ENCODE measurements at places on chromosomes 16 and 17. TPM values are rescaled to one million over a fixed set of nuclear protein-coding genes. Genes with fewer than 3 reads are reported as not detected.

FNDC8 gene
- not detected for total RNA-seq

DNA sequence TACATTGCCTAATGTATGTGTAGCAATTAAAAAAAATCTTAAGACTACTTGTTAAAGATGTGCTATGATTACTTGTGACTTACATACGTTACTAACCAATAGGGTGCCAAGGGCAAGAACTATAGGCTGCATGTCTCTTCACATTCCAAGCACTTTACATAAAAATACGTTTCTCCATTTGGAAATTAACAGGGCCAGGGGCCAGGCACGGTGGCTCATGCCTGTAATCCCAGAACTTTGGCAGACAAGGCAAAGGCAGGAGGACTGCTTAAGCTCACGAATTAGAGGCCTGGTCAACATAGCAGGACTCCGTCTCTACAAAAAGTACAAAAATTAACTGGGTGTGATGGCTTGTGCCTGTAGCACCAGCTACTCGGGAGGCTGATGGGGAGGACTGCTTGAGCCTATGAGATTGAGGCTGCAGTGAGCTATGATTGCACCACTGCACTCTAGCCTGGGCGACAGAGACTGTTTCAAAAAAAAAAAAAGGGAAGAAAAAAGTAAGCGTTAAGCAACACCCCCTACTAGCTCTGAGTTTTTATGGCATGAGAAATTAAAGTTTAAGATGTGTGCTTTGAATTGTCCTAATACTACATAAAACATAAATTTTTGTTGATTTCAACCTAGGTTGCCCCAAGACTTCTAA lies 12.3 kb downstream of the PSMD12 start:
- no peak for DNase-seq

DNA sequence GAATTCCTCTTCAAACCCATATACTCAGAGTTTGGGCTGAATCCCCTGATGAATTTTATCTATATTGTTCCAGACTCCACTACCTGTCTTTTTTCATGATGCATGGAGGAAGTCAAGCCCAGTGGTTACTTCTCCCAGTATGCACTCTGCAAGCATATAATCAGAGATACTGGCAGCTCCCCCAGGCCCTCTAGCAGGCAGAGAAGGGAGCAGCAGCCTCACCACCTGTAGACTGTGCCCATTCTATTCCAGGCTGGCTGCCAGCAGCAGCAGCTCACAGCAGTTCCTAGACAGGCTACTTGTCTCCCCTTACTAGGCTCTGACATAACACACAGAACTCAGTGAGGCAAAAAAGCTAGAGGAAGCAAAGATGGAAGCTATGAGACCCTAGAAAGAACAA lies 3.4 kb downstream of the MKS1 start:
- DNase-seq, result no peak

SLC16A11 gene
- total RNA-seq, result not detected

GRCh38 chr17:73291260-73291801 lies 20.5 kb downstream of the CDC42EP4 start:
- no peak for DNase-seq

FOXK2 gene
- 33.4 TPM for total RNA-seq

DNA sequence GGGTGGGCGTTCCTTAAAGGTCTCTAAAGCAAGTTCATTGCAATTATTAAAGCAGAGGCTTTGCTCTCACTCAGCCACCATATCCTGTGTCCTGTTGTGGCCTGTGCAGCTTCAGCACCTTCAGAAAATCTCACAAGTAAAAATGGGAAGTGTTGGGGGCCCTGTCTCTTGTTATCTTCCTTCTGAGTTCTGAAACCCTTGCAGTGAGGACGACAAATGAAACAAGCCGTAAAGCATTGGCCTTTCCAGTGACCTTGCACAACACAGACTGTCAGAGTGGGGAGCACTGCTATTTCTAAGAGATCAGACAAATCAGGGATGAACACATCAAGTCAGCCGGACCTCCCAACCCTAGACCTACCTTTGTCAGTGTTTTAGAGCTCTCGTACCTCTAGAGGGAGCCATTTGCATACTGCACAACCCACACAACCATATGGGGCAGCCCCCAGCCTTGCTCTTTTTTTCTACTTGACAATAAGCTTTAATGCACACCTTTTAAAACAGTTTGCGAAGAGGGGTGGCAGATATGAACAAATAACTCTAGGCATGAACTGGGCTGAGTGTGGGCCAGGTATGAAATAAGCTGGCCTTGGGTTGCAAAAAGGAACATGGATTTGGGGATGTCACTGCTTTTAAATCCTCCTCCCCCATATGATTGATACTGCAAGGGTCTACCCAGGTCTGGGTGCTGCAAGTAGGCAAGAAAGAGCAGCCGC lies 89.8 kb downstream of the KATNIP start:
- DNase-seq, result no peak

- no peak for DNase-seq
Measured at GRCh38 chr16:70769761-70770160, 31.2 kb downstream of the VAC14 start.

HOXB7 gene
- total RNA-seq, result 24.9 TPM

HOXB1 gene
- not detected for total RNA-seq

- no peak for DNase-seq
Measured at GRCh38 chr17:7021993-7022778, 664 bp upstream of the BCL6B start.

GRCh38 chr17:82351254-82351712 lies 7.8 kb upstream of the TEX19 start:
- no peak for DNase-seq

Data from epithelial cell of proximal tubule (primary cell).